Kidney (tissue), 22 donors: ENCODE measurements at places on chromosomes 3 and 15.
A peak's percentile ranks its signal among the peaks of the same experiment; 100 is the strongest.

- no peak for DNase-seq
Measured at GRCh38 chr3:102235679-102236078, 199.1 kb upstream of the ZPLD1 start.

- no peak for DNase-seq
Measured at GRCh38 chr3:110139048-110139447, 801.7 kb upstream of the DPPA4 start.

DNA sequence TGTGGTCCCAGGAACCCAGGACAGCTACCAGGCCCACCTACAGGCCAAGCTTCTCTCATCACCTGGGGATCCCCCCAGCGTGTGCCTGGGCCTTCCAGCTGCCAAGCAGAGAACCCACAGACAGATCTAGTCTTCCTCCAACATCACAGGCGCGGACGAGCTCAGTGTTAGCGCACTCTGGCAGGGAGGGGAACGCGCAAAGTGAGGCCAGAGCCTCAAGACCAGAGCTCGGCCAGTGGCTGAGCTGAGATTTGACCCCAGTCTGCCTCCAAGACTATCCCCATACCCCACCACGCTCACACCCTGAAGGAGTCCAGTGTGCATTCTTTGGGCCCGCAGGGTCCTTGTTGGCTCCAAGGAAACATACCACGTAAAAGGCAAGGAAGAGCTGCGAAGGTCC, 5.1 kb downstream of the MFGE8 start:
- DNase-seq = no peak

- DNase-seq = peak; percentile 55
Measured at GRCh38 chr3:112635674-112636073, 5.3 kb downstream of the CCDC80 start.
